Activated CD8-positive, alpha-beta memory T cell treated with anti-CD3 and anti-CD28 coated beads for 24 hours (primary cell): ENCODE measurements at places on chromosomes 2 and 18.

DNA sequence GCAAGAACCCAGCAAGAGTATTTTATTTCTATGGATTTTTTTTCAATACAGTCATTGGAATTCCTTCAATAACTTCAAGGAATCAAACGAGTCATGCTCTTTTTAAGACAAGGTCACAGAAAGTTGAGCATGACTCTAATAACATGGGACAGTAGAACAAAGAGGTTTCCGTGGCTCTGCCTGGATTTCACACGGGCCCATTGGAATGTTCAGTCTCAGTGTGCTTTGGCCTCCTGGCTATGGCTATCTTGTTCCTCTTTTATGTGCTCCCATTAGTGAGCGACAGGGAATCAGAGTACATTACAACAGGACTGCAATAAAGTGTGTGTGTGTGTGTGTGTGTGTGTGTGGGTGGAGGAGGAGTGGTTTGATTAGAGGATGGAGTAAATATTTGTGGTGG is 312.4 kb downstream of the DCC start:
- DNase-seq: no peak

GRCh38 chr2:43176449-43176848 is 50.0 kb downstream of the ZFP36L2 start:
- no peak for DNase-seq

GRCh38 chr2:228688007-228688645 is 506.6 kb upstream of the SPHKAP start:
- no peak for DNase-seq

- DNase-seq: no peak
Observed at GRCh38 chr2:82656420-82656819, 1802.7 kb downstream of the SUCLG1 start.

- DNase-seq: no peak
Observed at GRCh38 chr2:70790136-70790828, at the start of gene FIGLA. FIGLA (minus strand) TSS chr2:70790643; CDS start chr2:70790638, 5 bp downstream.

DNA sequence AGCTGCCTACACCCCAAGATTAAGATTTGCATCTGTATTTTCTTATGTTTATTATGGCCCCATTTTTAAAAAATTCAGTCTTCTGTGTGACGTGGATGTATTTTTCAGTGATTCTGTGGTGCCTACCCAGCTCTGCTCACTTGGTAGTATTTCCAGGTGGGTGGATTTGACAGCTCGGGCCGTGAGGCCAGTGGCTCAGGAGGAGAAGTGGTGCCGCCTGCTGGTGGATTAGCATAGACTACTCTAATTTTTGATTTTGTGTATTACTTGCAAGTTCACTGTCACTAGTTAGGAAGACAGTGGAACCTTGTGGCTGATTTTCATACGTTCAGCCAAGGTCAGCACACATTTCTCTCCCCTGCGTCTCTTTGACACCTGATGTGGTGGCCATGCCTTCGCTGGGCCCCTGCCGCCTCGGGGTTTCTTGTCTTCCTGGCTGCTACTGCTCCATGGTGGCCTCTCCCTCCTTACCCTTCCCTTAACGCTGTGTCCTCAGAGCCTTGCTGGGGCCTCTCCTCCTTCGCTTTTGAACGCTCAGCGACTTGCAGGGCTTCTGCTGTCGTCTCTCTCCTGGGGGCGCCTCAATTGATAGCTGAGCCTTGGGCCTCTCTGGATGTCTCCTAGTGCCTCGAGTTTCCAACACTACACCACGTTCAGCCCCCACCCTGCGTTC is 89.4 kb downstream of the DGKD start:
- peak; percentile 88 for DNase-seq

DNA sequence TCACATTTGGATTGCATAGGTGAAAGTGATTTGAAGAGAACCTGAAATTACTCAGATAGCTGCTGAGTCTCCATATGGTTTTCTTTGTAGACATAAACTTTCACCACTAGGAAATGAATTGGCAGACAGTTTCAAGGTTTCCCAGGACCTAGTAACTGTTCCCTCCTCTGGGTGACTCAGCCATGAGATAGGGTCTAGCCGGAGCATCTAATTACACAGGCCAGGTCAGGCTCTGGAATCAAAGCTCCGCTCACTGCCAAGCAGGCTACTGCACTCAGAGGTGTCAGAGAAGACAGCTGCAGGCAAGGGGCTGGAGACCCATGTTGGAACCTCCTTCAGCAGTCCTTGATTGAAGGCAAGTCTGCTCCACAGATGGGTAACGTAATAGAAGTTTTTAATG is 429.2 kb downstream of the TNS1 start:
- no peak for DNase-seq

GRCh38 chr2:45736757-45737704 is 85.6 kb downstream of the PRKCE start:
- DNase-seq: no peak

GRCh38 chr2:32008805-32009515 is 1.8 kb downstream of the MEMO1 start:
- no peak for DNase-seq

DNA sequence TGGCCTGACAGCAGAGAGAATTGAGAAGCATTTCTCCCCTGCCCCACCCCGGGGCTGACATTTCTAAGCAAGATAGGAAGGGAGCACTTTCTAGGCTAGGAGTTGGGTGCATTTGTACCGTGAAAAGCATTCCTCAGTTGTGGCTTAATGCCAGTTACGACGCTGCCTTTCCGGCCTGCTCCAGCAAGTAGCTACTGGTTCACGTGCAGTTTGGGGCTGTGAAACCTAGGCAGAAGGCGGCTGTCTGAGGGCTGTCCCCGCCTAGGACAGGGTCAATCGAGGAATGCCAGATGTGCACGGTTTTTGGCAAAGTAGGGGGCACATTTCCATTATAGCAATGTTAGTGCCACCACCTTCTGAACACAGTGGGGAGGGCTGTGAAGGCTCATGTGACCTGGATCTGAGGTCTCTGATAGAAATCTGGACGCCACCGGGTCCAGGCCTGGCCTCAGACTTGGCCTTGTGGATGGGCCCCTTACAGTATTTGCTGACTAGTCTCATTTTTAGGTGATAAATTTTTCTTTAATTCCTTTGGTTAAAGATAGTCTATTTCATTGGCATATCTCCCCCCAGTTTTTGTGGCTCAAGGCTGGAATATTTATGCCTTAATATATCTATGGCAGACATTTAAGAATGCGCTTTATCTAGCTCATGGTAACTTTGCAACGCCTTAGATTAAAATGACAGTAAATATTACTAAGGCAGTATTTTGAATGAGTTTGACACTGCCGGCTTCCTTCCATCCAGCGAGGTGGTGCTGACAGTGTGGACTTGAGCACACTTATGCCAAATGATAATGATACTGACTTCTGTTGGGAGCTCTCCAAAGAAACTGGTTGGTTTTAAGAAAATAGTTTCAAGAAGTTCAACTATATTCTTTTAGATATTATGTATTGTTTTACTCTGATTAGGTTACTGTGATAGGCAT is 78.7 kb downstream of the LPIN1 start:
- peak; percentile 48 for DNase-seq

GRCh38 chr2:95063086-95063958 is 37.8 kb downstream of the MAL start:
- DNase-seq: peak; percentile 44

DNA sequence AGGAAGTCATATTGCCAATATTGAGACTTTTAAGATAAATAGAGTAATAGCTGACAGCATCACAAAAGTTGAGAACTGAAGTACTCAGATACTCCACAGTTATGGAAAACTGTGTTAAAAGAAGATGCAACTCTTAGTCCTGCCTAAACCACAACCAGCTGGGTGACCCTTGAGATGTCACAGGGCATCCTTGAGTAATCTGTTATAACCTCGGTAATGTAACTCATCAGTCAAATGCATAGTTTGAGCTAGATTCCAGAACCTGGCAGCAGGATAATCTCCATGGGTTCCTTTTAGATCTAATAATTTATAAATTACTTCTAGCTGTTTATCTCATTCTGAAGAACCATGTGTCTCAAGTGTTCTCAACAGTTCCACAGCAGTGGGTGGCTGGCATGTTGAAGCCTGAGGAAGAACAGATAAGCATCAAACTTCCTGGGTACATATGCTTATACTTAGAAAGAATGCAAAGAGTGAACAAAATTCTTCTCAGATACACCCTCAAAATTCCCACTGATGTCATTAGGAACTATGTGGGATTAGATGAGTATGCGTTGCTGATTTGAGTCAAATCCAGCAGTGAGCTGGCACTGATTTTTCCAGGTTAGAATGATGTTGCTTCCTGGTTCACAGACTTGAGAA is 304.1 kb upstream of the ERBB4 start:
- DNase-seq: no peak

- no peak for DNase-seq
Observed at GRCh38 chr2:101879466-101879865, 112.3 kb upstream of the IL1R2 start.

- DNase-seq: no peak
Observed at GRCh38 chr2:237083026-237083425, 2.7 kb upstream of the COPS8 start.

GRCh38 chr2:108428286-108429009 is 20.6 kb upstream of the GCC2 start:
- no peak for DNase-seq

GRCh38 chr2:33425586-33426031 is 50.8 kb upstream of the RASGRP3 start:
- DNase-seq: no peak

DNA sequence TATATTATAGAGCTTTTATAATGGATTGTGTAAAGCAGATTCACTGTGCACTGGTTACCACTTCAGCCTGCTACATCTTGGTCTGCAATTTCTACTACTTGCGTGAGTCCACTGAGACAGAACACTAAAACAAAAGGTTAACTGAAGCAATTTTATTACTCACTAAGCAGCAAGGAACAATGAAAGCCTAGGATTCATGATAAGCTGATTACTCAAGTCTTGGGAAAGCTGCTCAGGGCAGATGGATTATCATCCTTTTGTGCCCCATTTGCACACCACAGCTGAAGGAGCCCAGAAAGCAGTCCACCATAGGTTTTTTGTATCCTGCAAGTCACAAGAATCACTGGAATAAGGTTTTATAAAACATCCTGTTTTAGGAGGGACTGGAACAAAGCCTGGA is 1215.2 kb upstream of the TMEFF2 start:
- DNase-seq: no peak

GRCh38 chr2:219612577-219613286 is 14.7 kb upstream of the SLC4A3 start:
- DNase-seq: no peak

DNA sequence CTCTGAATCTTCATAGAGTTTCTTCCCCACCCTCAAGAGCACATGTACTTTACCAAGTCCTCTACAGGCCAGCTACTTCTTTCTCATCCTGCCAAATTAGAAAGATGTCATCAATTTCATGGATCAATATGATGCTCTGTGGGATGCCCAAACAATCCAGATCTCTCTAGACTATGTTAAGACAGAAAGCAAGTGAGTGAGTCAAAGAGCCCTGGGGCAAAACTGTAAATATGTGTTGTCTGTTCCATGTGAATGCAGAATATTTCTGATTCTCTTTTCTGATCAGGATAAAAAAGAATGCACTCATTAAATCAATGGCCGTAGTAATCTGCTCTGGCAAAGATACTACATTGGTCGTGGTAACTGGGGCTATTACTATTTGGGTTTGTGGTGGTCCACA is 53.1 kb upstream of the ROCK2 start:
- DNase-seq: no peak

DNA sequence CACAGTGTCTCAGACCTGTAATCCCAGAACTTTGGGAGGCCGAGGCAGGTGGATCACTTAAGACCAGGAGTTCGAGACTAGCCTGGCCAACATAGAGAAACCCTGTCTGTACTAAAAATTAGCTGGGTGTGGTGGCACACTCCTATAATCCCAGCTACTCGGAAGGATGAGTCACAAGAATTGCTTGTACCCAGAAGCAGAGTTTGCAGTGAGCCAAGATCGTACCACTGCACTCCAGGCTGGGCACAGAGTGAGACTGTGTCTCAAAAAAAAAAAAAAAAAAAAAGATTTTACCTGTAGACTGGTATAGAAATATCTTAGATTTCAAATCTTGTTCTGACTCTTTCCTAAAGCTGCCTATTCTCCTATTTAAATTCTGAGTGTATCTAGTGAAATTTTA is 7.2 kb upstream of the KLHL29 start:
- DNase-seq: no peak

DNA sequence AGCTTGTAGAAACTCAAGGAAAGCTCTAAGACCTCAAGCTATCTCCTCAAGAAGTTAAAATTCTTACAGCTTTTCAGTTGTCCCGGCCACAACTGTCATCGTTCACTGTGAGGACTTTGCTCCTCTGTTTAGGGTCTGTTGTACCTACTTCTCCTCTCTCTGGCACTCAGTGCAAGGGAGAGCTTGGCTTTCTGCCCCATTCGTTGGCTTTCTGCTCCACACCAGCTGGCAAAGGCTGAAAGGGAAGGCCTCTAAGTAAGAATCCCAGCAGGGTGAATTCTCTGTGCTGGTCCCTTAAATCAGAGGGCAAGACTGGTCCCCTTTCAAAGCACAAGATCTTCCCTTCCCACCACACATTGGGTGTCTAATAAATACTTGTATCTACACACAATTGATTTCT is 17.3 kb downstream of the ZBTB7C start:
- DNase-seq: no peak

DNA sequence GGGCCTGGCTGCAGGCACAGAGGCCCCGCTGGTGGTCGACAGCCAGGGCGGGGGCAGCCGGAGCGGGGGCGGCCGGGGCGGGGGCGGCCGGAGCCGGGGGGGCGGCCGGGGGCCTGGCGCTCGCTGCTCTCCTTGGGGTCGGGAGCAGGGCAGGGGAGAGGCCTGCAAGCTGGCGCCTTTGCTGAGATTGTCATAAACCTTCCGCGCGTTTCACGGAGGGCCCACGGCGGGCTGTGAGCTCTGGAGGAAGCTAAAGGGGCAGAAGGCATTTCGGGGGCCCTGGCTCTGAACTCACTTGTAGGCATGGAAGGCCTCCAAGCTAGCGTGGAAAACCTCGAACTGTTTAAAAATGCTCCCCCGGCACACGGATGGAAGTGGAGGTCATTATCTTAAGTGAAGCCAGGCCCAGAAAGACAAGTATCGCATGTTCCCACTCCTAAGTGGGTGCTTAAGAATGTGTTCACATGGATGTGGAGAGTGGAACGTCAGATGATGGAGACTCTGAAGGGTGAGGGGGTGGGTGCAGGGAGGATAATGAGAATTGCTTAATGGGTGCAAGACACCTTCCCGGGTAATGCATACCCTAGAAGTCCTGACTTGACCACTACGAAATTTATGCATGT is 629 bp downstream of the PRELID3A start:
- peak; percentile 76 for DNase-seq

- no peak for DNase-seq
Observed at GRCh38 chr2:64987956-64988419, 1.2 kb upstream of the SLC1A4 start.

GRCh38 chr2:195445639-195446038 is 211.4 kb upstream of the SLC39A10 start:
- DNase-seq: no peak

GRCh38 chr2:162261032-162261945 is 18.0 kb upstream of the FAP start:
- no peak for DNase-seq

DNA sequence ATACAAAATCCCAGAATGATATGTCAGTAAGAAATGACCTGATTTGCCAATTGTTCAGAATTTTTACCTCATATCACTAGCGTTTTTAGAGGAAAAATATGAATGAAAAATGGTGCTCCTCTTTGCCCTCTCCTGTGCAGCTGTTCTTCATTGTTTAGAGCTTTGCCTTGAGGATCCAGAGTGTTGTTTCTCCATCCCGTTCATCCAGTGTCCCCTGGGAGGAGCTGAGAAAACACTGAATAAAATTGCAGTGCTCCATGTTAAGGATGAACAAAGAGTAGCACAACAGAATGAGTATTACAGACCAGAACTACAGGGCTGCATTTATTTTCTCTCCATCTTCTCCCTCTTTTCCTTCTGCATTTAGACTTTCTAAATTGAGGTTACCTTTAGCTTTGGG is 133.1 kb downstream of the ADCYAP1 start:
- no peak for DNase-seq
